NCI-H2107 (cell line): ENCODE measurements at places on chromosomes 13 and 19.

DNA sequence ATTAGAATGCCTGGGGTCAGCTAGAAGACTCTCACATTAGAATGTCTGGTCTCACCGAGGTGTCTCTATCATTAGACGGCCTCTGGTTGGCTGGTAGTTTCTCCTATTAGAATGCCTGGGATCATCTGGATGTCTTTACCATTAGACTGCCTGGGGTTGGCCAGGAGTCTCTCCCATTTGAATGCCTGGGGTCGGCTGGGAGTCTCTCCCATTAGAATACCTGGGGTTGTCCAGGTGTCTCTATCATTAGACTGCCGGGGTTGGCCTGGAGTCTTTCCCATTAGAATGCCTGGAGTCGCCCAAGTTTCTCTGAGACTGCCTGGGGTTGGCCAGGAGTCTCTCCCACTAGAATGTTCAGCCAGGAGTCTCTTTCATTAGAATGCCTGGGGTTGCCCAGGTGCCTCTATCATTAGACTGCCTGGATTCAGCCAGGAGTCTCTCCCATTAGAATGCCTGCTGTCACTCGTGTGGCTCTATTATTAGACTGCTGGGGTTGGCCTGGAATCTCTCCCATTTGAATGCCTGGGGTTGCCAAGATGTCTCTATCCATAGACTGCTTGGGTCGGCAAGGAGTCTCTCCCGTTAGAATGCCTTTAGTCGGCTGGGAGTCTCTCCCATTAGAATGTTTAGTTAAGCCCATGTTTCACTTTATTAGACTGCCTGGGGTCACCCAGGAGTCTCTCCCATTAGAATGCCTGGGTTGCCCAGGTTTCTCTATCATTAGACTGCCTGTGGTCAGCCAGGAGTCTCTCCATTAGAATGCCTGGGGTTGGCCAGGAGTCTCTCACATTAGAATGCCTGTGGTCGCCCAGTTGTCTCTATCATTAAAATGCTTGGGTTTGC, 1467.8 kb downstream of the UQCRFS1 start:
- no peak for DNase-seq

- no peak for DNase-seq
Measured at GRCh38 chr13:73177916-73178565, 119.2 kb downstream of the KLF5 start.

DNA sequence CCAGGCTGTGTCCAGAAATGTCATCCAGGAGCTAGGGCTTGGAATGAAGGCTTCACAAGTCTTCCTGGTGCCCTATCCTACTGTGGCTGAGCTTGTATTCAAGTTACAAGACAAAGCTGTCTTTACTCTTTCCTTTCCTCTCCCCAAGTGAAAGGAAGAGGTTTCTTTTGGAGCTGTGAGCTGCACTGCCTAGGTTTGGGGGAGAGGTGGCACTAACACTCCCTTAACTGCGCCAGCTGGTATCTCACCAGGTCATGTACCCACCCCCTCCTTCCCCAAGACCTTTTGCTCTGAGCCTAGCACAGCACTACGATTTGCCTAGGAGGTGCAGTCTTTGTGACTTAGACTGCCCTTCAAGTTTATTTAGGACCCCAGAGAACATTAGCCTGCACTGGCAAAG, 2053.6 kb upstream of the PRR20A start:
- no peak for DNase-seq

- no peak for DNase-seq
Measured at GRCh38 chr13:48319531-48320398, 16.2 kb downstream of the RB1 start.

- DNase-seq, result no peak
Measured at GRCh38 chr13:100483841-100484381, 104.7 kb downstream of the GGACT start.

DNA sequence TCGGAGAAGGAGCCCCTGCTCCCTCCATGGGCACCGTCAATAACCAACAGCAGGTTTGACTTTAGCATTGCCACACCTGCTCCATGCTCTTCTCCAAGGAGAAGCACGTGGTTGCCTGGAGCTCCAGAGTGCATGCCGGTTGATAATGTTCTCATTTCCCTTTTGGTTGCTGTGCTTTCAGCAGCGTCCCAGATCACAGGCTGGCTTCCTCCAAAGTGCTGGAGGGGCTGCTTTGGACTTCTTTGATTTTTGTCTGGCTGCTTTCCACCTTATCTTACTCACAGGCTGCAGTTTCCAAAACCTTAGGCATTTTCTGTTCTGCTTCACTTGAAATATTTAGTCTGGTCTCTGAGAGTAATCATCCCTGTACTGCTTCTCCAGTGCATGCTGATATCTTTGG, 123.8 kb upstream of the IRS2 start:
- no peak for DNase-seq

GRCh38 chr13:28413999-28414398, 80.9 kb downstream of the FLT1 start:
- DNase-seq, result no peak
